ENCODE measurements at places on chromosomes 7 and 10.

DNA sequence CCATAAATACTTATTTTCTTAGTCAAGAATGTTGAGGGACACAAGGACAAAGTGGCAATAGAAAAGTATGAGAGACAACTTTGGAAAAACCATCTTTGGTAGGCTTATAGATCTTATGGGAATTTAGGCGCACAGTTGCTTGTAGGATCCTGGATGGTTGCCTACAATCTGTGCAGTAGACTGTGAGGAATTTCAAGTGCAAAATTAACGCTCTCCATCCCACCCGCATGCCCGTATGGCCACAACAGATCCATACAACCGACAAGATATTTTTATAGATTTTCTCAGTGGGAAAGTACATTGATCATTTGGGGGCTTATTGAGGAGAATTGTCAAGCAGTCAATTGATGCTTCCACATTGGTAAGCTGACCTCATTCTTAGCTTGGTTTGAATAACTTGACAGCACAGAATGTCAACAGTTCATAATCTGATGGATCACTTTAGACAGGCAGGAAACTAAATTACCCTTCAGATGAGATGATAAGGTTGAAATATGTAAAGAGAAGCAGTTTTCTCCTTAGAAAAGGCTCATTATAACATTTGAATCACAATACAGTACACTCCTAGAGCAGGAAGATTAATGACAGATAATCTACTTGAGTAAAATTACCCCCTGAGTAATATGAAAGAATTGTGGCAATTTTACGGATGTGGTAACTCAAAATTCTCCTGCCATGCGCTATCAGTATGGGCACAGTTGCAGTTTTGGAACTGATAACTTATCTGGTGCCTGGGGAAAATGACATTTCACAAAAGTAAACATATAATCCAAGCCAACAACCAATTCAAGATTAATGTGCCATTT is 479.7 kb downstream of the KIF20B start:
- DNase-seq: no peak

DNA sequence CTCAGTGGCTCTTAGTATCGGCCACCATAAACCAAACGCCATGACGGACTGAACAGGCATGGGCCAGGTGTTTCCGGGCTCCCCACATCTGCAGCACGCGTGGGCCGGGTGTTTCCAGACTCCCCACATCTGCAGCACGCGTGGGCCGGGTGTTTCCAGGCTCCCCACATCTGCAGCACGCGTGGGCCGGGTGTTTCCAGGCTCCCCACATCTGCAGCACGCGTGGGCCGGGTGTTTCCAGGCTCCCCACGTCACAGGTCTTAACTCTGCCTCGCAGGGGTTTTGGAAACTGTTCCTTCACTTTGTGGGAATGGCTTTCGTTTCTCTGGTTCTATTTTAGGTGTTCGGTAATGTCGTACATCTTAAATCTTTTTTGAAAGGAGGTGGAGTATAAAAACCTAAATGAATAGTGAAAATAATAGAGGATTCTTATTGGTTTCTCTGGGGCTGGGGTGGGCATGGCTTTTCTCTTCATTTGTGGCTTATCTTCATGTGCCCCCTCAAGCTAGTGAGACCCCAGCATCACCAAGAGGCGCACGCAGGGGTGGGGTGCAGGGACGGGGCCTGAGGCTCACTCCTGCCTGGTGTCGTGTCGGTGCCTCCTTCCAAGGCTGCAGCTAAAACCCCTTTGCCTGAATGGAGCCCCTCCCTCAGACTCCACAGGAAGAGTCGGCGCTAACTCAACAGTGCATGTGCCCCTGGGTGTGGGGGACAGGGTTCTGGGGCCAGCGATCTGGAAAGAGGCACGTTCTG is 126.3 kb downstream of the WDR37 start:
- DNase-seq: no peak

DNA sequence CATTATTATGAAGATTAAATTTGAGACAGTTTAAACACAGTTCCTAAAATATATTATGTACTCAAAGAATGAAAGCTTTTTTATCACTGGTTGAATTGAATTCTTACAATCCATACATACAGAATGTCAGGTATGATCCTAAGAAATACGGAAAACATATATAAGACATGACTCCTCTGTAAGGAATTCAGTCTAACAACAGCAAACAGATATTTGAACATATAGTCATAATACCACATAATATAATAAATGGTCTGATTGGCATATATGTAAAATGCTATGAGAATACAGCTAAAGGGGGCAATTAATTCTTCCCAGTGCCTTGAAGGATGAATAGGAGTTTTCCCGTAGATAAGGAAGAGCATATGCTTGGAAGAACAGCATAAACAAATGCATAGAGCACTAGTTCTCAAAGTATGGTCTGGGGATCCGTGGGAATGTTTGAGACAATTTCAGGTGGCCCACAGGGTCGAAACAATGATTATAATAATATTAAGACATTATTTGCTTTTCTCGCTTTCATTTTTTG is 10.6 kb upstream of the ARID5B start:
- DNase-seq: no peak

- no peak for DNase-seq
Measured at GRCh38 chr7:21624320-21624719, 81.5 kb downstream of the DNAH11 start.

GRCh38 chr10:451021-451471 is 238.4 kb downstream of the DIP2C start:
- no peak for DNase-seq

- DNase-seq: no peak
Measured at GRCh38 chr7:103902917-103903316, 86.5 kb downstream of the RELN start.

GRCh38 chr7:7550663-7551062 is 15.0 kb upstream of the COL28A1 start:
- DNase-seq: no peak

DNA sequence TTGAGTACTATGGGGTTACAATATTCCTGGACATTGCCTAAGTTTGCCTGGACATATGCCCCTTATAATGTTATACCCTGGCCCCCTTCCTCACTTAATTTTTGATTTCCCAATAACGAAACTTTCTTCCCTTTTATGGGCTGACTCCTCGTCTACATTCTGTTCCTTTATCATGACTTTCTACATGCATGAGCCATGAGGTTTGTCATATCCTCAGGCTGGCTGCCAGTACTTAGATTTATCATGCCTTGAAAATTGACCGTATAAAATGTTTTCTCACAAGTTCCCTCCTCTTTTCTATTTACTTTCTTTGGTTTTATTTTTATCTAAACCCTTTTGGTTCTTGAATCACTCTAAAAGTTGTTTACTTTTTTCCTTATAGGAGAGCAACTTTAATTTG is 4.7 kb downstream of the DNAH11 start:
- DNase-seq: peak; percentile 14

All from EH (cell line).